ENCODE measurements at places on chromosomes 12 and 14.
A peak's percentile ranks its signal among the peaks of the same experiment; 100 is the strongest.

GRCh38 chr12:82855872-82856271, 169.2 kb downstream of the TMTC2 start:
- no peak for DNase-seq

- no peak for DNase-seq
These were observed 25.1 kb upstream of the LTBP2 start for GRCh38 chr14:74637178-74637550.

GRCh38 chr12:85280165-85280983, at the start of gene ALX1:
Gene ALX1 (plus strand): TSS chr12:85280220. CDS start chr12:85280262, 42 bp downstream.
- DNase-seq = no peak

DNA sequence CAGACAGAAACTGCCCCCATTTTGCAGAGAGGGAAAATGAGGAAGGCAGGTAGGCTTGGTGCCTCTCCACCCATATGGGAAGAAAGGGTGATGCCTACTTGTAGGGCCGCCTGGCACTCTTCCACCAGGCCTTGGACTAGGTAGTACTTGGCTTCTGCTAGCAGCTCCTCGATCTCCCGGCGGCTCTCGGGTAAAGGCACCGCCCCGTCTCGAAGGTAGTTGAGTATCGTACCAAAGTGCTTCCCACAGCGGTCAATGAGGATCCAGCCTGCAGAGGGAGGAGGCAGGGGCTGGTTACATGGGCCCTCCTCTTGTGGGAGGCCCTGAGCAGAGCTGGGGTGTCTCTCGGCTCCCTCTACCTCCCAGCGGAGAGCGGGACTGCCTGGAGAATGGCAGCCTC, 16.6 kb downstream of the KCTD10 start:
- DNase-seq = no peak

DNA sequence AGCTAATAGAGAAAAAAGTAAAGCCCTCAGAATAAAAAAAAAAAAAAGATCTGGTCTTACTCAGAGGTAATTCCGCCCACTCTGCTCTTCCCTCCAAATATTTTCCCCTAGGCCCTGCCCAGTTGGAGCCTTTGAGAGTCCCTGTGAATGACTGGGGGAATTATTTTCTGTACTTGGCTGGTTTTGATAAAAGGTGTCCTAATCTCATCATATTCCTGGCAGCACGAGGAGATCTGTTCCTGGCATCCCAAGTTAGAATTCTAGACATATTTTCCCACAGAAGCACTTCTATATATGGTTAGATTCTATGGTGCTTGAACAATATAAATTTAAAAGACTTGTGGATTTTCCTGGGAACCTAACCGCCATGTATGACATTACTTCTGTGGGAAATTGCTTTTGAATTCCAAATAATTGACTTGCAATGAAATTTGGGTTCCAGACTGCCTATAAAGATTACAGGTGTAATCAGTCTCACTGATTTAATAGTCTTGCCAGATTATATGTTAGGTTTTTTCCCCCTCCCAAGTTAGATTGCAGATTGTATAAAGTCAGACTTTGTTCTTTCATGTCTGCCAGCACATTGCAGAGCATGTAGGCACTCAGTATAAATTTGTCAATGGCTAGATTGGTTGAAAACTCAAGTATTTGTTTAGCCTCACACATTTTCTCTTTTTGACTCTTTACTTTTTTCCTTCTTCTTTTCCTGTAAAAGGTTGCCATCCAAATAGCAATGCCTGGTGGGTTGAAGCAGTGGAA, 12.3 kb downstream of the GPX2 start:
- DNase-seq = no peak

DNA sequence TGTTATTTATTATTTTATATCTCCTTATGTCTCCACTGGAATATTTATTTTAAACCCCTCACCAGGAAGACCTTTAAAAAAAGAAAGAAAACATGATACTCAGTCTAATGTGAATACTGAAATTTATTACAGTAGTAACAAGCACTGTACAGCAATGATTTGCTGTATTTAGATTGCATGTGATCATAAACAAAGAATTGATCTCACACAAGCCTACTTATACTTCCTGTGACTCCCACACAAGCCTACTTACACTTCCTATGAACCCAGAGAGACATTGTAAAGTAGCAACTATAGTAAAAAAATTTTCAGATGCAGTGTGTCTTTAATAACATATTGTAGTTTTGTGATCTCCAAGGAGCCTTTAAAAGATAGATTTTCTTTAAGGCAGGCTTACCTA, 142.7 kb upstream of the SYT1 start:
- no peak for DNase-seq

- no peak for DNase-seq
These were observed 76.1 kb downstream of the TTC7B start for GRCh38 chr14:90740081-90740480.

- no peak for DNase-seq
These were observed 111.1 kb upstream of the PLEKHA5 start for GRCh38 chr12:19018302-19018970.

GRCh38 chr12:11067514-11067913, 5.4 kb upstream of the TAS2R46 start:
- no peak for DNase-seq

GRCh38 chr12:52121824-52122539, 42.5 kb downstream of the SMIM41 start:
- peak; percentile 39 for DNase-seq

- DNase-seq = no peak
These were observed 15.0 kb downstream of the CEP128 start for GRCh38 chr14:80926397-80927082.

DNA sequence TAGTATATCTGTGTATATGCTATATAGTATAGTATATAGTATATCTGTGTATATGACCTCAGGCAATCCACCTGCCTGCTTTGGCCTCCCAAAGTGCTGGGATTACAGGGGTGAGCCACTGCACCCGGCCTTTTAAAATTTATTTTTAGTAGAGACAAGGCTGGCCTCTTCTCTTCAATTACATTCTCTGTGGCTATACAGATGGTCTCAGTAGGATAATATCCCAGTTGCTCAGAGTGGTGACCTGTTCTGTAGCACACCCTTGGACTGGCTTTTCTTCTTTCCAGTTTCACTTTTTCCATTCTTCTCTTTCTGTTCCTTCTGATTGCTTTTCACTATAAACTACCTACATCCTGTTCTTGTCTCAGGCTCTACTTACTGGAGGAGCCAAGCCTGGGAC, 3.1 kb upstream of the NFATC4 start:
- no peak for DNase-seq

- DNase-seq = no peak
These were observed 251.2 kb downstream of the C12orf42 start for GRCh38 chr12:103244596-103244995.

DNA sequence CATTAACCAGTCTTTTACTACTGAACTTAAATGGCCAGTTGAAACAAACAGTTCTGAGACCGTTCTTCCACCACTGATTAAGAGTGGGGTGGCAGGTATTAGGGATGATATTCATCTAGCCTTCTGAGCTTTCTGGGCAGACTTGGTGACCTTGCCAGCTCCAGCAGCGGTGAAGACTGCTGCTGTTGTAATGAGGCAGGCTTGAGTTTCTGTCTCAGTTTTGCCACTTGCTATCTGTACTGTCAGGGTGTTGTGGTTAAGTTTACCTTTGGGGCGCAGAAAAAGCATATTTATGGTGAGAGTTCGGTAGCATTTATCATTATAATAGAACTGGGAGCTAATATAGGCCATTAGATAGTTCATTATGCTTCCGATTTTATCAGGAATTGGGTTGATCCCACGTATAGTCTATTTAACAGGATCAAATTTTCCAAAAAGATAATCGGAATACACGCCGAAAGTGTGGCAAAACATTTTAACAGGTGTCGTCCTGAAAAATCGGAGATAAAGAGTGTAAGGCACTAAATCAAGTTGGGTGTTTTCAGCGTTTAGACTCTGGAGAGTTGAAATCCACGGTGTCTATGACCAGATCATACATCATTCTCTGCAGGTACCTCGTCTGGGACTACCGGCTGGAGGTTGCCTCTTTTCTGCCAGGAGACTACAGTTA, 688 bp upstream of the NECAP1 start:
- no peak for DNase-seq

- DNase-seq = no peak
These were observed 37.8 kb downstream of the PROX2 start for GRCh38 chr14:74838166-74838565.

GRCh38 chr14:100307766-100308426, 1.7 kb upstream of the SLC25A29 start:
- DNase-seq = no peak

DNA sequence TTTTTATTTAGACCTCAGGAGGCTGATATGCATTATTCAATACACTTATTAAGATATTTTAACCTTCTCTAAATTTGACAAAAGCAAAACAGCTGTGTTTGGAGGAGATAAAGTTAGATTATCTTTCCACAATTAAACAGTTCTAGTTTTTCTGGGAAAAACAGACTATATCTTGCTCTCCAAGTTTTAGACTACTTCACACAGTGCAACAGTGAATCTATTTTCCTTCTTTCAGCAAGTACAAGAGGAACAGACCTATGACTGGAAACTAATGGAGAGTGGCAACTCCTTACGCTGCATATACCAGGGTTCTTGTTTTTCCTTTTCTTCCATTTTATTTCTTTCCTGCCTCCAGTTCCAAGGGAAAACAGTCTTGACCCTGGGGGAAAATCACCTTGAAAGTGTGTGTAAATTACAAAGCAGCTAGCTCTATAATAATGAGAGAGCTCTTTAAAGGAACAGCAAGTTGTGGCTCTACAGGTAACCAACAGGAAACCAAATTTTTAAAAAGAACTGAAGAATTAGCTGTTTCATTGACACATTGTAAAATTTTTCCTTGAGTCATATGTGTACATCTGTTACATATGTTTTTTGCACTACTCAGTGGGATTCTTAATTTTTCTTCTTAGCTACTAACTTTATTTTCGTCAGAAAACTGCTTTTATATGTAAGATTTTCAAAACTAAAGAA, 27.4 kb downstream of the DNM1L start:
- no peak for DNase-seq

GRCh38 chr14:105069871-105070759, 4.9 kb upstream of the GPR132 start:
- DNase-seq = no peak

- no peak for DNase-seq
These were observed 171.0 kb upstream of the FOXN3 start for GRCh38 chr14:89588016-89588415.

GRCh38 chr12:121649819-121650353, 19.6 kb downstream of the MORN3 start:
- DNase-seq = no peak

- no peak for DNase-seq
These were observed 97.1 kb upstream of the NRXN3 start for GRCh38 chr14:78073028-78073427.

GRCh38 chr14:54138024-54138353, 181.4 kb upstream of the BMP4 start:
- no peak for DNase-seq
